ENCODE measurements at places on chromosomes 3 and 15.

DNA sequence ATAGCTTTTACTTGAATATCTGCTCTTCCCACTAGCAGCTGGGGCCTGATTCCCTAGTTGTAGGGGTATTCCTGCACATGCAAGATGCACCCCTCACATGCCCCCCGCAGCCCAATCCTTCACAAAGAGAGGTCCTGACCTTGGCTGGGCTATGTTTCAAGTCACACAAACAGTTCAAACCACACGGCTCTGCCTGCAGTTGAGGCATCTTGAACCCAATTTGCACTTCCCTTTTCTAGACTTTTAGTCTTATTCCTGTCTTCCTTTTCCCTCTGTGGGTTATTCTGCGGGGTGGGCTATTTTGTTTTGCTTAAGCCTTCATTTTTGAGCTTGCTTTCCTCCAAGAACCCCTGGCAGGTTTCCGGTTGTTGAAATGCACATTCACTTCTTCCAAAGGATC lies 13.3 kb upstream of the CCR1 start:
- DNase-seq, result no peak

GRCh38 chr3:99466331-99466730 lies 172.1 kb upstream of the COL8A1 start:
- DNase-seq, result no peak

GRCh38 chr15:61517776-61518175 lies 288.7 kb upstream of the RORA start:
- no peak for DNase-seq

DNA sequence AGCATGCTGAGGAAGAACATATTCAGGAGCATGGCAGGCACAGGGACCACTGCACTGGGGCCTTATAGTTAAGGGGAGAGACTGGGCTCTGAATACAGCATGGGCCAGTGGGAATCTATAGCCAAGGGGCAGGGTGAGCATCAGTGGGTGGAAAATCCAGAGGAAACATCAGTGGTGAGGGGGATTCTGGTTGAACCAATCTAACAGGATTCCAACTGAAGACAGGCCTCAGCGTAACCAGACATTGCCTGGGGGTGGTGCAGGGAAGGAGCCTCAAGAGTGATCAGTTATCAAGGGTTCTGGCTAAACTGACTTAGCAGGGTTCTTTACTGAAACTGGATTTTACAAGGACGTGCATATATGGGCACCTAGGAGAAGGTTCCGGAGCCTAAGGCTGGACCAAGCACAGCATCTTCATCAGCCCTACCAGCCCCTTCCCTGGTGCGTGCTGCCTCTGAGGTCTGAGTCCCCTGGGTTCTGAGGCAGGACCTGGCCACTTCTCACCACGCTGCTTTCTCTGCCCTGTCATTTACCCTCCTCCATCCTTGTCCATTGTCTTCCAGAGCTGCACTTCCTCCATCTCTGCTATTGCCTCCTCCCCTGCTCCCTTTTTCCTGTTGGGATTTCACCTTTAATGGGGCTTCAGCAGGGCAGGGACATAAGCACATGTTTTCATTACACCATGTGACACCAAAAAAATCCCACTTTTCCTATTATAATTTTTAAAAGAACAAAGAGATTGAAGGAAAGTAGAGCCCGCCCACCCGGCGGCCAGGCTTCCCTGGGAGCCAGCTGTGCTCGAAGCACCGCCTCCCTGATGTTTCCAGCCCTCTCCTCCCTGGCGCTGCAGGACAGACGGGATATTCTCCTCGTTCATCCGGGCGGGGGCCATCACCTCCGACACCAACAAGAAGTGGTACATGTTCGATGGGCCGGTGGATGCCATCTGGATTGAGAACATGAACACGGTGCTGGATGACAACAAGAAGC lies 52.1 kb downstream of the DNAH1 start:
- DNase-seq, result no peak

DNA sequence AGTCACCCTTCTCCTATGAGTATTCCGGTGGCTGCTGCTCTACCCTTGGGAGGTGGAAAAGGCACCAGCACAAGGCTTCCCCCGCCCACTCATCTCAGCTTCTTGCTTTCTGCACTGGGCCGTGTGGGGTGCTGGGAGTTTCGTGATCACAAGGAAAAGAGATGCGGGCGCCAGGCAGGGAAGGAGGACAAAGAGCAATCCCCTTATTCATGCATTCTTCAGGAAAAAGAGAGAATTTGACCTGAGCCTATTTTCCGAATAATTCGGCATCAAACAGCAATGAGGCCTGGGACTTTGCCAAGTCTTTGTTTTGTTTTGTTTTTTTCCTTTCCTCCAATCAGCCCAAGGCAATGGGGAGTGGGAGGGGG lies 102.2 kb upstream of the LPP start:
- DNase-seq, result no peak

DNA sequence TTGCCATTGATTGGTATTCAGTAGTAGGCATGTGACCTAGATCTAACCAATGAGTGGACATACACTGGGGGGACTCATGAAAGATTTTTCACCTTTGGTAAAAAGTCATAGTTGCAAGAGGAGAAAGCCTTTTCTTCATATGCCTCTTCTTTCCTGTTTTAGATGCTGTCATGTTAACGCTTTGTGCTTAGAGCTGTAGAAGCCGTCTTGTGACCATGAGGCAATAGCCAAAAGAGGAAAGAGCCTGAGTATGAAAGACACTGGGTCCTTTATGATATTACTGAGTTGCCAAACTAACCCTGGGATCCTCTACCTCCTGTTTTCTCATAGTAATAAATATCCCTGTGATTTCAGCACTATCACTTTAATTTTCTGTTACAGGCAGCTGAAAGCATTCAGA lies 396.0 kb downstream of the FHIT start:
- DNase-seq, result no peak

DNA sequence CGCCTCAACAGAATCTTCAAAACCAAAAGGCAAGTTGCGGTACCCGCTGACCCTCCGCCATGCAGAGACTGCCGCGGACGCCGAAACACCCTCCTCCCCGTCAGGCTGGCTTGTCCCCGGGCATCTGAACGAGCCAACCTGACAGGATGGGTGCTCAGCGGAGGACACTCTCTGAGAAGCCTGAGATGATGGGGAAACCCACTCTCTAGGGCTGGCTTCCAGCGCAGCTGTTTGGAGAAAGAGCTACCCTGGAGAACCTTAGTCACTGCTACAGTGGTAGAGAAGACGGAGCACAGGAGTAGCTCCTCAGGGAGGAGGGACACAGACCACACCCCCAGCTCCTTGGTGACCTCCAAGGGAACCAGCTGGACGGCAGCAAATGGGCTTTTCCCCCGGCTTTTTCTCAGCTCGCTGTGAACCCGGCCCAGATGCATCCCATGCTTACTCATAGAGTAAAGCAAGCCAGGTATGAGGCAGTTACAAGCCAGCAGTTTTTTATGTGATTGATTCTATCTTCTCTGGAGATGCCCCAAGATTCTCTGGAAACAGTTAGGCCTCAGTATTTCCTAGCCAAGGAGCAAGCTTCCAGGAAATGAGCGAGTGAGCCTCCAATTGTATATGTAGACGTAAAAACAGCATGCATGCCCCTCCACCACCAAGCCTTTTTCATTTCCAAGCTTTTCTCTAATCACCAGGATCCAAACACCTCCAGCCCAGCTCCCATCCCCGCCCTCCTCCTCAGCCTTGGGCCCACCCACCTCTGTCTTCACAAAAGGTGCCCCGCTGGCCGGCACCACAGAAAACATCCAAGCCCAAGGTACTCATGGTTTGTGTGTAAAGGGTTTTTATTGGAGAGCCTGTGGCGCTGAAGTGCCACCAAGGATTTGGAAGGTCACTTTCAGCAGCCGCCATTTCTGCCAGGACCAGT lies 38.7 kb downstream of the FAM174B start:
- DNase-seq, result no peak

- no peak for DNase-seq
Measured at GRCh38 chr3:50353245-50354004, 2.8 kb downstream of the CYB561D2 start.

DNA sequence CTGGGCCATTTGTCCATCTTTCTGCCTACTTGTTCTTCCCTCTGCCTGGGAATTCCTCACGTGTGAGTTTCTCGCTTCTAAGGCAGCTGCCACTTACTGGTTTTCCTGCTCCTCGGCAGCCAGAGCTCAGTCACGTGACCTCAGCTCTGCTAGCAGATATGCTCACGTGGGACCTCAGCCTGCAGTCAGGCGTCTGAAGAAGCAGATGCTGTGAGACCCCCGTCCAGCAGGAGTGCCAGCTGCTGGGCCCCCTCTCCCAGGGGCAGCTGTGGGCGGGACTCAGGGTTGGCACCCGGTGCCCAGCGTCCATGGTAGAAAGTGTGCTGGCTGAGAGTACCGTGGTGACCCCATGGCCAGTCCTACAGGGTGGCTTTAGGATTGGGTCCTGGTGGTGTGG lies 161.3 kb upstream of the TLE3 start:
- no peak for DNase-seq

GRCh38 chr15:70083418-70083817 lies 14.3 kb downstream of the TLE3 start:
- no peak for DNase-seq

DNA sequence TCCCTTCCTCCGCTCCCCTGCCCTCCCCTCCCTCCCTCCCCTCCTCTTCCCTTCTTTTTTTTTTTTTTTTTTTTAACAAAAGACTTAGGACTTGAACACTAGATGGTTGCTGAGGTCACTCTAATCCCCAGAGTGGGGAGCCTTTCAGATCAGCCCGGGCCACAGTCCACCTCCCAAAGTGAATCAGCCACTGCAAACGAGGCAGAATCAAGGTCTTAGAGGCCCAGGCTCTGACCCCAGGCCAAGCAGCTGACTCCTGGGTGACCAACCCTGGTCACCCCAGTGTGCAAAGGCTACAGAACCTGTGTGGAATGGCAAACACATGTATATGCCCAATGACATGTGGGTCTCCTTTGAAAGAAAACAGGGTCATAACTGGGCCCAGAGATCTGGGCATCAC lies 18.3 kb upstream of the EHD4 start:
- no peak for DNase-seq

- no peak for DNase-seq
Measured at GRCh38 chr3:45948311-45948781, 5.1 kb downstream of the CXCR6 start.

- no peak for DNase-seq
Measured at GRCh38 chr3:140394488-140395133, 283.3 kb upstream of the TRIM42 start.

- no peak for DNase-seq
Measured at GRCh38 chr3:150446470-150446977, 38.4 kb downstream of the TSC22D2 start.

DNA sequence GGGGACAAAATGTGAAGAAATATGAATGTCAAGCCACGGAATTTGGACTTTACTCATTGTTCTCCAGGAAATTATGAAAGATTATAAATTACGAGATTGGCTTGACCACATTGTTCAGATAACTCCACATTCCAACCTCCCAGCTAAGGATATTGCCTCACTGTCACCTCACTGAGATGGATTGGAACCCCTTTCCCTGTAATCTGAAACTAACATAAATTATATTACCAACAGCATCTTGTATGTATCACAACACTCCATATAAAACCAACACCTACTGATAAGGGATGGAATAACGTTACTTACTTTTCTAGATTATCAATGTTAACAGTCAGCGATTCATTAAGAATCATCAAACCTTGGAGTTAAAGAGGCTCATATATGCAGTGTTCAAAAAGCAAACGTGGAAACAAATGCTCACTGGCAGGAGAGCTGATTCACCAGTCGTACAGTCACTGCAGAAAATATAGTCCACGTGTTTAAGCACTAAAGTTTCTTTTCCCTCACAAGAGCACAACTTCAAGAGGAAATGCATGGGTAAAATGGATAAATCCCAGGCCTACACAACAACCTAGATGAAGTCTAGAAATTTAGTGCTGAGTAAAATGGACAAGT lies 451.5 kb downstream of the FGF12 start:
- no peak for DNase-seq

DNA sequence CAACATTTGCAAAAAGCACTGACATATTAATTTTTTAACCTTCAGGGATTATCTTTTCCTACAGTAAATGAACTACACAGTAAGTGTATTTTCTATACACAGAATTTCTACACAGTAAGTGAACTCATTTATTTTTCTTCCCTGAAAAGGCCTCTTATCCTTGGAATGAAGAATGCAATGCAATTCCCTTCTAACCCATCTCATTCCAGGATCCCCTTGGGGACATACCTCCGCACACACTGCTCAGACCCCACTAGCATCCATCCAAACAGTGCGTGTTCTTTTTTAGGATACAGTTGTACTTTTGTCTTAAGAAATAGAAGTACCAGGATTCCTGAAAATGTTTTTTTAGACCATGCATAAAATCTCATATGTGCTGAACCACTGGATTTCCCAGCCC lies 152.8 kb downstream of the UACA start:
- no peak for DNase-seq

DNA sequence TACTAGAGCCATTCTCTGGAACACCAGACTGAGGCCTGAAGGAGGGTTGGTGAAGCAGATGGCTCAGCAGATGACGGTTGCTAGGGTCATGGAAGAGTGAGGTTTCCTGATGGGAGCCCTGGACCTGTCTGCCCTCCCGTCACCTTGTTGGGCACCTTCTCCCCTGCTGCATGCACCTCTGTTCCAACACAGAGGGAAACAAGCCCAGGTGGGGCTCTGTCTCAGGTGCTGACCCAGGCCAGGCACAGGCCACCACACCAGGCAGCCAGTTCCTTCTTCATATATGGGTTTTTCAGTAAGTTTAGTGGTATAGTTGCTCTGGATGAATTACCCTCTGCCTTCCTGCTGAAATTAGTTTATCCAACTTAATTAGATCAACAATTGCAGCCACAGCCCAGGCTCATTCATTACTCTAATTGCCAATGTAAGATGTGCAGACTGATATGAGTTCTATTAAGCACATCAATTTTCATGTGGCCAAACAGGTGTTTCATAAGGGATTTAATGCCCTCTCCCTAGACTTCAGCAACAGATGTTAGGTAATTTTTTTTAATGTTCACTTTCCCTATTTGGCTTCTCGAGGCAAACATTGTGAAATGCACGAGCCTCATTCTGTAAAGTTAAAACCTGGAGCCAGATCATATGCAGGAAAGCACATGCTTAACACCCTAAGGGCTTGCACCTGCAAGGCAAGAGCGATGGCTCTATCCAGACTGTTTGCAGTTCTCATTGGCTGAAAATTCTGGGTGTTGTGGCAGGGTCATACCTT lies 174.8 kb downstream of the CHDH start:
- DNase-seq, result no peak

DNA sequence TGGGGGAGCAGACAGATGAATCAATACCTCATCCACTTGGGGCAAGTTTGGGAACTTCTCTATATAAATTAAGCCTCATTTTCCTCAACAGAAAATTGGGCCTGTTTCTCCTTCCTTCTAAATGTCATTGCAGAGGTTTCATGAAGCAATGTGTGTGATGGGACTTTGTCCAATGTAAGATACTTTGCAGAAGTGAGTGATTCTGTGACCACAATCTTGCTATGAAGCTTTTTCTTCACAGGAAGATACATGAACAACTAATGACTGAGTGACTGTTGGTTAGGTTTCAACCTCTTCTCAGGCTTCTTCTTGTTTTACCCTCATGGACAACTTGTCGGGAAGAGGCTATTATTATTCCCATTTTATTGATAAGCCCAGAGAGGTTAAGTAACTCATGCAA lies 11.0 kb downstream of the TMEM45A start:
- DNase-seq, result no peak

- DNase-seq, result peak; percentile 55
Measured at GRCh38 chr3:12194209-12194608, 35.5 kb upstream of the TIMP4 start.

All from Caki2 (cell line).